Pulmonary artery endothelial cell (primary cell): ENCODE measurements at places on chromosomes 5 and 9.
A peak's percentile ranks its signal among the peaks of the same experiment; 100 is the strongest.

DNA sequence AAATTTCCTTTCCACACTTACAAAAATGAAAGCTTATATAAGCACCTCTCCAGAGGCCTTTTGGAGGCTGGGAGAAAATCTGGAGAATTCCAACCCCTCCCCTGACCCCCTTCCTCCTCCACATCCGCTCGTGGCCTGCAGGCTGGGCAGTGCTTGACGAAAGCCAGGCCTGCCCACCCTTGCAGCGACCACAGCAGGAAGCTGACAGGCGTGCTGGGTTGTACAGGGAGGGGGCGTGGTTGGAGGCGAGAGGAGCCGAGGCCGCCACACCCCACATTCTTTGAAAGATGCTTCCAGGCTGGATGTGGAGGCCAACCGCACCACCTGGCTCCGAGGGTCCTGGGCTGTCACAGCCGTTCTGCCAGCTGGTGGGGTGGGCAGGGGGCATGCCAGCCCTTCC, 47.8 kb upstream of the IER5L start:
- DNase-seq: no peak

DNA sequence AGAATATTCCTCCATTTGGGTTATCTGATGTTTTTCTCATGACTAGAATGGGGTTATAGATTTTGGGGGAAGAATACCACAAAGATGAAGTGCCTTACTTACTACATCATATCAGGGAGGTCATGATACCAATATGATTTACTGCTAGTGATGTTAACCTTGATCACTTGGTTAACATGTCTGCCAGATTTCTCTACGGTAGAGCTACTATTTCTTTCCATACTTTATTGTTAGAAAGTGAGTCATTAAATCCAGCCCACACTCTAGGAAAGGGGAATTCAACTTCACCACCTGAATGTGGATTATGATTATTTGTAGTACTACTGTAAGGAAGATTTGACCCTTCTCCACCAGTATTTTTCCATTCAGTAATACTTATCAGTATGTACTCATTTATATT, 64.7 kb downstream of the UBE2R2 start:
- no peak for DNase-seq

- no peak for DNase-seq
These were observed 596.0 kb upstream of the ADAMTS16 start for GRCh38 chr5:4544049-4544670.

GRCh38 chr5:176806137-176806536, 4.2 kb upstream of the UNC5A start:
- no peak for DNase-seq

DNA sequence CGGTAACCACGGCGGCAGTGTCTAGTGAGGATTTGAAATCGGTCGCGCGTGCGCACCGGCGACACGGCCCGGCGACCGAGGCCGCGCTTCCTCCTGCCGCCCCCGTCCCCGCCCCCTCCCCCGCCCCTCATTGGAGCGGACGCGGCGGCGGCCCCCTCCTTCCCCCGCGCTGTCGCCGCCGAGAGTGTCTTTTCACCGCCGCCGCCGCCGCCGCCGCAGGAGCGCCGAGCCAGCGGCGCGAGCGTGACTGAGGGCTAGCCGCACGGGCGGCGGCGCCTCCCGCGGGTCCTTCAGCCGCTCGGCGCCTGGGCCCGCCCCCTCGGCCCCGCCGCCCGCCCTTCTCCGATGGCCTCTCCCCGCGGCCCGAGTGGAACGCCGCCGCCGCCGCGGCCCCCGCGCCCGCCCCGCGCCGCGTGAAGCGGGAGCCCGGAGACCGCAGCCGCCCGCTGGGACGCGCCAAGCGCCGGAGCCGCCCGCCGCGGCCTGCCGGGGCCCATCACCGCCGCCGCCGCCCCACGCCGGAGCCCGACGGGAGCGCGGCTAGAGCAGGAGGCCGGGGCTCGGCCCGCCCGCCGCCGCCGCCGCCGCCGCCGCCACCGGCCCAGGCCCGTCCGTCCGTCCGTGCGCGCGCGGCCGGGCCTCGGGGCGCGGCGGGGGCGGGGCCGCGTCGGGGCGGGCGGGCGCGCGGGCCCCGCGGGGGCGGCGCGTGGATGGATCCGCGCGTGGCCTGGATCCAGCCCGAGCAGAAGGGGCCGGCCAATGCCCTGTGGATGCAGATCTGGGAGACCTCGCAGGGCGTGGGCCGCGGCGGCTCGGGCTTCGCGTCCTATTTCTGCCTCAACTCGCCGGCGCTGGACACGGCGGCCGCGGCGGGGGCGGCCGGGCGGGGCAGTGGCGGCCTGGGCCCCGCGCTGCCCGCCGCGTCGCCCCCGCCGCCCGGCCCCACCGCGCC, at the start of gene TENT4A:
Gene TENT4A, plus strand, starts transcription at position 159 of the 952 bp plus-strand sequence. Its CDS starts 552 bp downstream, at position 711.
- no peak for DNase-seq

DNA sequence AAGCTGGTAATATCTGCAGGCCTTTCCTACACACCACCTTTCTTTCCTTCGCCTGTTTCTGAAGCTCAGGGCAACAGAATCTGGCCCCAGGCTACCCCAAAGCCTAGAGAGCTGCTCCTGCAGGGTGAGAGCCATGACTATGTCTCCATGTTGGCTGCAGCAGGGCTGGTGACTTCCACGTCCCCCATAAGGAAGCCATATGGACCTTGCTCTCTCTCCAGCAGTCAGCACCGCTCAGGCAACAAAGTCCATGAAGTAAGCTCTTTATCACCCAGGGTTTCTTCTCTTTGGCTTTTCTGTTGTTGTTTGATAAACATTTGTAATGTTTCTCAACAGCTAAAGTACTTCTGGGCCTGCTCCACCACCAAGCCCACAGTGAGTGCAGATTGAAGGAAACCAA, 125.2 kb downstream of the SLIT3 start:
- DNase-seq: no peak

- DNase-seq: no peak
These were observed 42.1 kb upstream of the EEIG1 start for GRCh38 chr9:128022886-128023285.

DNA sequence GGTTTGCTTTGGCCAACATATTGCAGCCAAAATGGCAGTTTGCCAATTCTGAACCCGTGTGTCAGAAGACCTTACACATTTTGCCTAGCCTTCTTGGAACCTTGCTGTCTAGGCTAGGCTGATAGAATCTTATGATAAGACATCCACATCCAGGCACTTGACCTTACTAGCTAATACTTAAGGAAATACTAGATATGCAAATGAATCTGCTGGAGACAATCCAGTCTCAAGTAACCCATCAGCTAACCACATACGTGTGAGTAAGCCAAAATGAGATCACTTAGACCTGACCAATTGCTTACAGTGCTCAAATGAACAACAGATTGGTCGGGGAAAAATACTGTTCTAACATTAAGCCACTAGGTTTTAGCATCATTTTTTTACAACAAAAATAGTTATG, 1504.6 kb upstream of the CDH9 start:
- no peak for DNase-seq

GRCh38 chr5:112316731-112317130, 102.3 kb downstream of the EPB41L4A start:
- DNase-seq: no peak

GRCh38 chr5:142486020-142486419, 161.2 kb upstream of the SPRY4 start:
- DNase-seq: no peak

DNA sequence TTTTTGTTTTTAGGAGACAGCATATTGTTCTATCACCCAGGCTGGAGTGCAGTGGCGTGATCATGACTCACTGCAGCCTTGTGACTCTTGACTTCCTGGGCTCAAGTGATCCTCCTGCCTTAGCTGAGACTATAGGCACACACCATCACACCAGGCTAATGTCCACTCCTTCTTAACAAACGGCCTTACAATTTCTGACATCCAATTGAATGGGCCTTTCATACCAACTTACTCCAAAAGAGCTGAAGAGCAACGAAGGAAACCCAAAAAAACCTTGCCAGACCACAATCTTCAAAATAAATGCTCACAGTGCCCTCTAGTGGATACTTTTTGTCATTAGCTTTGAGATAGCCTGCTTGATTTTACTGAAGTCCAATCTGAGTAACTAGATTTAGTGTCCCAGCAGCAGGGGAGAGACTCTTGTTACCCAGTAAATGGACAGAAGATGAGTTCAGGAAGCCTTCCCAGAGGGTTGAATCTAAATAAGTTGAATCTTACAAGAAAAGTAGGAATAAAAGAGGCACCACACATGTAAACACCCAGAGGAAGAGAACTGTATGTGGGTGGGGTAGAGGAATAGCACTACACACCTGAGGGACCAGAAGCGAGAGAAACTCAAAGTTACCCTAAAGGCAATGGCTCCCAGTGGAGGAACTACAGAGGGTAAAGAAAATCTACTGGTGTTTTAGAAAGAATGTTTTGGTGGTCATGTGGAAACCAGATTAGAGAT, 9.3 kb downstream of the ZNF622 start:
- DNase-seq: peak; percentile 22

- no peak for DNase-seq
These were observed 234.4 kb upstream of the DAPK1 start for GRCh38 chr9:87263291-87263690.

- DNase-seq: no peak
These were observed 34.1 kb upstream of the GDNF start for GRCh38 chr5:37873988-37874387.

- DNase-seq: no peak
These were observed 257.2 kb downstream of the KIAA0825 start for GRCh38 chr5:94361161-94361560.

DNA sequence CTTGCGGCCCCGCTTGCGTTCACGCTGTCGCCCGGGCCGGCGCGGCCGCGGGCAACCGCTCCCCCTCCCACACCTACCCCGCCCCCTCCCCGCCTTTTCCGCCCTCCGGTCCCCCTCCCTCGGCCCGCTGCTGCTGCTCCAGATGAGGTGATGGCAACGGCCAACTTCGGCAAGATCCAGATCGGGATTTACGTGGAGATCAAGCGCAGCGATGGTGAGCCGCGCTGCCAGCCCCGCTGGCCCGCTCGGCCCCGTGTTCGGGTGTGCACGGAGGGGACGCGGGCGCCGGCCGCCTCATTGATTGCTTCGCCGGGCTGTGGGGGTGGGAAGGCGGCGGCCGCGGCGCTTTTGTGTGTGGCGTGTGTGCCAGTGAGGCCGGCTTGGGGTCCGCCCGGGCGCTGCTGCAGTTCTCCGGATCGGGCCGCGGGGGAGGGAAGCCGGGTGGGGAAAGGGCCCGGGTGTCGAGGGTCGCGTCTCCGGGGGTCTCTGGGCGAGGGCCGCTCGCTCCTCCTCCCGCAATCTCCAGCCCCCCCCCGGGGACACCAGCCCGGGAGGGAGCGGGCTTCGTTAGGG, 403 bp downstream of the KIF2A start:
- DNase-seq: peak; percentile 11

- no peak for DNase-seq
These were observed 151.6 kb upstream of the MEF2C start for GRCh38 chr5:89034588-89034987.

GRCh38 chr9:136994888-136995230, 1.5 kb downstream of the CLIC3 start:
- no peak for DNase-seq

DNA sequence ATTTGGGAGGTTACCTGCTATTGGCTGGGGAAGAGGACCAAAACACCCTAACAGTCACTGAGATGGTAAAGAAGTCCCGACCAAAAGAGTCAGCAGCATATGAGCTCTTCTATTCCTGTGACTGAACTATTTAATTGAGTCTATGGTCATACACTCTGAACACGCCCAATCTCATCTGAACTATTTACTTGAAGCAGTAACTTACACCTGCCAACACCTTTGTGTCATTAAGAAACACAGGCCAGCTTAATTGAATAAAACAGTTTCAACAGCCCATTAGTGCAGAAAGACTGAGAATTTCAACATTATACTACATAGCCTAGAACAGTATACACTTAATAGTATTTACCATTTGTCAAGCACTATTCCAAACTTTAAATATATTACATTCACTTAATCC, 47.8 kb downstream of the NR6A1 start:
- no peak for DNase-seq

DNA sequence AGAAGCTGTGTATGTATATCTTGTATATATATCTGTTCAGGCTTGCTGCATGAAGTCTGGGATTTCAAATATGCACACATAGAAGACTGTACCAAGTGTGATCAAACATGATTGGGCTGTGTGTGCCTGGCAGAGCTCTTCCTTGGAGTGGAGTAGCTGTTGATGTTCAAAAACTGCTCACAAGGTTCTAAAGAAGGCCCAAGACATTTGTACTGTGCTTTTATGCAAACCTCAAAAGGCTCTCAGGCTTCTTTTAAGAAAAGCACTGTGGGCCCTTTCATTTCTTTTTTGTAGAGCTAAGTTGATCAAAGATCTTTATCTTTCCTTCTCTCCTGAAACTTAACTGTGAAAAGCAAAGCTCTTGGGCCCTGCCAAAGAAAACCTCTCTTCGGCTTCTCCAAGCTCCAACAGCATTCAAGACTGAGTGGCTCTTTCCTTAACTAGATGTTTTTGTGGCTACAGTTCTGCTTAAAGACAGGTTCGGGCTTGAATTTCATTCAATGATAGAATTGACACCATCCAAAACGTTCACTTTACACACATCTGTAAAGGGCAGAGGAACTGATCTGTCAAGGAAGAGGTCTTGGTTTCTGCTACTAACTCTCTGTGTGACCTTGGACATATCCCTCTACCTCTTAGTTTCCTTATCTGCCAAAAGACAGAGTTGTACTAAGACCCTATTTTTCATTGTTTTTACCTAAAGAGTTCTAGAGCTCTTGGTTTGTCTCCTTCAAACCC, 105.8 kb upstream of the IL6ST start:
- DNase-seq: no peak

- DNase-seq: no peak
These were observed 163.4 kb downstream of the GAS1 start for GRCh38 chr9:86783884-86784283.

- no peak for DNase-seq
These were observed 2.7 kb downstream of the ZNF346 start for GRCh38 chr5:177025101-177025601.

GRCh38 chr5:177256296-177256695, 47.2 kb downstream of the RAB24 start:
- no peak for DNase-seq

- no peak for DNase-seq
These were observed 16.5 kb downstream of the AGXT2 start for GRCh38 chr5:35031276-35031675.

DNA sequence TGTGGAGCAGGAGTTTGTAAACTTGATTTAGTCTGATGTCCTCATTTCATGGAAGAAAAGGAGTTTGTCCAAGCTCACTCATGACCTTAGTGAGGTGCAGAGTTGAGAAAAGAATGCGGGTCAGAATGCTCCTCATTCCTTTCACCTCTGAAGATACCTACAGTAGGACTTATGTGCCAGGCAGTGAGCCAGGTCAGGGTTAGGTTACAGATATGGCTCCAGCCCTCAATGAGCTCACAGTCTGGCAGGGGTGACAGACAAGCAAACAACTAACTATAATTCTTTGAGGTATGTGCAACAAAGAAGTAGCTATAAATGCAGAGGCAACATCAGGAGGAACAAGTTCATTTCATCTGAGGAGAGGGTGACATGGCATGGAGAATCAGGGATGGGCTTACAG, 102.5 kb downstream of the SPATA31D1 start:
- no peak for DNase-seq

DNA sequence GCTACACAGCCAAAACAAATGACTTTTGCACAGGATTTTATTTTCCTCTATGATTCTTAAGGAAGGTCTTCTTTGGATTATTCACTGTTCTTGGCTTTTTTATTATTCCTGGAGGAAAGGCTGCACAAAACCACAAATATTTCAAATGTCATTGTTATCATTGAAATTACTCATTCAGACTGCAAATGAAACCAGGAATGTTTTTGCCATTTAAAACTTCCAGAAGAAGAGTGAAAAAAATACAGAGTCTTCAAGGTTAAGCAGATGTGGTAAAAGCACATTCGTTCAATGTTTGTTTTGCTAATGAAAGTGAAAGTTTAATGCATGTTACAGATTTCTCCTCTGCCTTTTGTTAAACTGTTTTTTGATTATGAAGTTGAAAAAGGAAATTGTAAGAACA, 238.2 kb downstream of the TLE4 start:
- no peak for DNase-seq
